ENCODE measurements at places on chromosomes 6 and 20.
A peak's percentile ranks its signal among the peaks of the same experiment; 100 is the strongest.

GRCh38 chr6:5328800-5329199 lies 67.5 kb downstream of the FARS2 start:
- no peak for DNase-seq

DNA sequence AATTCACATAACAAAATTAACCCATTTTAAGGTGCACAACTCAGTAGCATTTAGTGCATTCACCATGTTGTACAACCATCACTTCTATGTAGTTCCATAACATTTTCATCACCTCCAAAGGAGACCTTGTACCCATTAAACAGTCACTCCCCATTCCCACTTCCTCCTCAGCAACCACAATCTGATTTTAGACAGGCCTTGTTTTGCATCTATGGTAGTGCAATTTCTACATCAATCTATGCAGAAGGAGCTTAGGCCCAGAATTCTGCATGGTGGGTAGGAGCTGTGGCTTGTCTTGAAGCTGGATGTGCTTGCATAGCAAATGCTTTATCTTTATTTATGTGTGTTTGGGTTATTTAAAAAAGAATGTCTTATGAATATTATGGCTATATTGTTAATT lies 13.5 kb upstream of the HLA-DQA1 start:
- DNase-seq, result no peak

DNA sequence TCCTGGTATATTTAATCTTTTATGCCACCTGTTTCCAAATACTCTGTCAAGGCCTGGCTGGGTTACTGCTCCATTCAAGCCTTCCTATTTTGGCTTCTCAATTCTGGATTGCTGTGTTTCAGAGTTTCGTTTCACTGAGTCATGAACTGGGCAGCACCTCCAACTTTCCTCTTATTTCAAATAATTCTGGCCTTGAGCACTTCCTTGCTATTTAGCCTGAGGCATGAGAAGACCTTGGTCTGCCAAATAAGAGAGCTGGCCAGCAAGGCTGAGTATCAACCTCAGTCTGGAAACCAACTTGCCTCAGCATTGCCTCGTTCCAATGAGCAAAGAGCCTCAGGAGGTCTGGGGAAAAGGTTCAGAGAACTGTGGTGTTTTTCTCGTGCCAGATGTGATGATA lies 66.6 kb downstream of the TNFAIP3 start:
- peak; percentile 93 for DNase-seq

DNA sequence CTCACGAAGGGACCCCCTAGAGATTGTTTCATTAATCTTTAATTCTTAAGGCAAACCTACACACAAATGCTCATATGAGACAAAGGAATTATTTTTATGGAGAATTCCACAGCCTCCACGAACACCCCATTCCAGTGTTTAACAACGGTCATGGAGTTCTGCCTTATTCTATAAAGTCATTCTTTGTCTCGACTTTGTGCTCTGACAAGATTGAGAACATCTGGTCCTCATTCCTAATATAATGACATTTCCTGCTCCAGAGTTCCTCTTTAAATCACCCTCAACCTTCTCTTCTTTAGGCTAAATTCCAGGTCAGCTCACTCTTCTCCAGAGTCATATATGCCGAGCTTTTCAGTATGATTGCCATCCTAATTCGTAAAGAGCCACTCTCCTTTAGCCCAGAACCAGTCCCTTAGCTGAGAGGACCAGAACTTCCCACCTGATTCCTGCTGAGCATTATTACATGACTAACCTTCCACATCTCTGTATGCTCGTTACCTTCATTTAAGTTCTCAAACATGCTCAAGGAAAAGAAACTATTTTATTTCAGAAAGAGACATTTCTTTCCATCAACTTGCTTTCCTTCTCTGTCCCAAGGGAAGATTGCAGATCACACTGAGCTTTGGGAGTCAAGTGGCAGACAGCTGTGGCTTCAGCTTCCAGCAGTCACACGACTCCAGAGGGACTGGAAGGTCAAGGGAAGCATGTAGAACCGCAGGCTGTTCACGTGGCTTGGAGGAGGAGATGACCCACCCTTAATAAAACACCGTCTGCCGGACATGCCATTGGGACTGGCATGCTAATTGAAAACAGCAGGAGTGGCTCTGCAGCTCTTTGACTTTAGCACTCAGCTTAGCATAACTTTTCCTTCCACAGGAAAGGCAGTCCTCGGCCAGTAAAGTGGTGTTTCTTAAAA lies 467.1 kb upstream of the HSF2 start:
- DNase-seq, result peak; percentile 96

- DNase-seq, result no peak
Measured at GRCh38 chr6:135887069-135887468, 35.6 kb downstream of the PDE7B start.

- DNase-seq, result peak; percentile 86
Measured at GRCh38 chr20:24863356-24863755, 85.7 kb upstream of the CST7 start.

DNA sequence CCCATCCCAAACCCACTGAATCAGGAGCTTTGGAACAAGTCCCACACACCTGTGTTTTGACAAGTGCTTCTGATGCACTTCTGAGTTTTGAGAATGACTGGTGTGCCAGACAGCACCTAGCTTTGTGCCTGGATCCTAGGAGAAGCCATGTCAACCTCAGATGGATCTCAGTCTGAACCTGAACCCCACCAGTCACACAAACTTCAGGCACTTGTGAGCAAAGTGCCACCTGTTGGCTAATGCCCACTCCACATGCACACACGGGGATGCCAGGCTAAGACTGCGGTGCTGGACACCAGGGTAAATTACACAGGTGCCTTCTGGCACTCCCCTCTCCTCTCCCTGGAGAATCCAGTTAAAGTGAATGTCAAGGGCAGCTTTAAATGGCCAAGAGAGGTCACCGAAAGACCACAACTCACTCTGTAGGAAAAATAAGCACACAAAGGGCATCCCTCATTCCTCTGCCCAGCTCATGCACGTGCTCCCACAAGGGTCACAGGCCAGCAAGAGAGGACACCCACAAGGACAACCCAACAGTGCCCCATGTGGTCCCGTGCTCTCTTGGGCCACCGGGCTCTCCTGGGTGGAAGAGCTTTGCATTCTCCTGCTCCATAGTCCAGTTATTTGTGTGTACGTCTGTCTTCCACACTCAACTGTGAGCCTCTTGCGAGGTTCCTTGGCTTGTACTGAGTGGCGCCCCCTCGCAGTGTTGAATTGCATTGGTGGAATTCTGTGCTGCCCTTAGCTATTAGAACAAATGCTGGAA lies 45.6 kb downstream of the TAF8 start:
- no peak for DNase-seq

DNA sequence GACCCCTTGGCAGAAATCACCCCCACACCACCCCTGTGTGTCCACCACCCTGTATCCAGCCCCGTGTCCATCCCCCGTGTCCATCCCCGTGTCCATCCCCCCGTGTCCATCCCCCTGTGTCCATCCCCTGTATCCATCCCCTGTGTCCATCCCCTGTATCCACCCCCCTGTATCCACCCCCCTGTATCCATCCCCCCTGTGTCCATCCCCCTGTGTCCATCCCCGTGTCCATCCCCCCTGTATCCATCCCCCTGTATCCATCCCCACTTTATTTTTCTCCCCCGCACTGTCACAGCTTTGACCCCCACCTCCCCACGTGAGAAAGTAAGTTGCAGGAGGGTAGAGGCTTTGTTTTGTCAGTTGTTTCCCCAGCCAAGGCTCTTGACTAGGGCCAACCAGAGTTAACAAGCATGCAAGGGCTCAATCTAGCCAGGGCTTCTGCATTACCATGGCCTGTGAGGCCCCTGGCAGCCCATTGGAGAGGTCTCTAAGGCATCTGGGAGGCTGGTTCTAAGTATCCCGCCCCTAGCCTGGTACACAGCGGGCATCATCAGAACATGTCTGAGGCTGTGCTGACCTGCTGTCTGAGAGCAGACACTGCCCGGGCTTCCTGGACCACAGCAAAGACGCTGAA lies 18.1 kb upstream of the SIRPA start:
- no peak for DNase-seq

DNA sequence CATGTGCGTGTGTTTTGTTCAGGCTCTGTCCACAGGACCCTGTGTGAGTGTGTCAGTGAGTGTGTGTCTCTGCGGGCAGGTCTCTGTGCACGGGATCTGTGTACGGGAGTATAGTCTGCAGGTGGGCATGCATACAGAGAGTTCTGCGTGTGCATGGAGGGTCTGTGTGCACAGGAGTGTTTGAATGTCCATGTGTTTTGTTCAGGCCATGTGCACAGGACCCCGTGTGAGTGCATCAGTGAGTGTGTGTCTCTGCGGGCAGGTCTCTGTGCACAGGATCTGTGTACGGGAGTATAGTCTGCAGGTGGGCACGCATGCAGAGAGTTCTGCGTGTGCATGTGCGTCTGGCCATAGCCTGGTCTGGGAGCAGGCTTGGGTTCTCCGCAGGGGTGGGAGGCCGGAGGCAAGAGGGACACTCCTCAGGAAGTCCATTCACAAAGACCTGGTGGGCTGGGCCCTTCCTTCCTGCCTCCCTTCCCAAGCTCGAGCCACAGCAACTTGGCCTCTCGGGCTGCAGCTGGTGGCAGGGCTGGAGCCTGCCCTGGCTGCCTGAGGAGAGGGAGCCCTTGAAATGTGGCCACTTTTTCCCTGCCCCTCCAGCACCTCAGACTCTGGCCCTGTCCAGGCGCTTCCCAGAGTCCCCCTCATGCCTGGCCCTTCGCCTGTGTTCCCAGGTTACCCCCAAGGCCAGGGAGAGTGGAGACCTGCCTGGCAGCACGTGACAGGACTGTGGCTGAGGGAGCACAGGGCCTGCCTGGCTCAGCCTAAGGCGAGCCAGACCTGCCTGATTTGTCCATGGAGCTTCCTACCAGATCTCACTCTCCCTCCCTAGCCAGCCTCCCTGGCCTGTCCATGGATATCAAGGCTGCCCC lies 6.8 kb downstream of the HSPA12B start:
- DNase-seq, result no peak

GRCh38 chr6:87378947-87379346 lies 28.8 kb upstream of the CFAP206 start:
- no peak for DNase-seq

- peak; percentile 87 for DNase-seq
Measured at GRCh38 chr6:80438772-80439171, 332.3 kb downstream of the BCKDHB start.

DNA sequence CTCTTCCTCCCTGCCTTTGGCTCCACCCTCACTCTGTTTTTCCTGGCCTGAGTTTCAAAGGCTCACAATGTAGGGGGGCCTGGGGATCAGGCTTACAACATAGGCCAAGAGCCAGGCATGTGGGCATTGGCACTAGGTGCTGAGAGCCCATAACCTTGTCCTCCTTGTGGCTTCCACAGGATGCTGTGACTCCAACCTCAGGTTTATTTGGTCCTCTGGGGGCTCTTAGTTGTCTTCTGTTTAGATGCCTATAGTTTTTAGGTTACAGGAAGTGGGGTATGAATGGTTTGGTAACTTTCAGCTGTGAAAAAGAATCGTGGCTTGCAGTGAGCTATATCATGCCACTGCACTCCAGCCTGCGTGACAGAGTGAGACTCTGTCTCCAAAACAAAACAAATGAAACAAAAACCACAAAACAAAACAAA lies 25.6 kb downstream of the MMP24 start:
- no peak for DNase-seq

DNA sequence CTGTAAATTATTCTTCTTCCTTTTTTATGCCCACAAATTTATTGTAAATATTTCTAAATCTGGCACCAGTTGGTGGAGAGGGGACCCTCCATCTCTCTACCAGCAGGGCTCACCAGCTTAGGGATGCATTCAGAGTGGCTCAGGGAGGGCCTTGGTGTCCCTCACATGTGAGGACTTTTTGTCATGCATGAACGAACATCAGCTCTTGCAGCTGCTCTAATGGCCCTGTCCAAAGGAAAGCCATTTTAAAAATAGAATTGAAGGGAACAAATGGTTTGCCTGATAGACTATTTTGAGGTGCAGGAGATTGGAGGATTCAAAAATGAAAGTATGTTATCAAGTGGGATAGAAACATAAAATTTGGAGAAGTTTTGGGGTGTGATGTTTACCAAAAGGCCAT lies 37.5 kb upstream of the KLHL31 start:
- no peak for DNase-seq

GRCh38 chr20:19809505-19809904 lies 51.4 kb downstream of the RIN2 start:
- no peak for DNase-seq

- no peak for DNase-seq
Measured at GRCh38 chr20:16262594-16262993, 310.7 kb downstream of the KIF16B start.

GRCh38 chr20:45365444-45365970 lies 2.6 kb downstream of the SYS1 start:
- no peak for DNase-seq

DNA sequence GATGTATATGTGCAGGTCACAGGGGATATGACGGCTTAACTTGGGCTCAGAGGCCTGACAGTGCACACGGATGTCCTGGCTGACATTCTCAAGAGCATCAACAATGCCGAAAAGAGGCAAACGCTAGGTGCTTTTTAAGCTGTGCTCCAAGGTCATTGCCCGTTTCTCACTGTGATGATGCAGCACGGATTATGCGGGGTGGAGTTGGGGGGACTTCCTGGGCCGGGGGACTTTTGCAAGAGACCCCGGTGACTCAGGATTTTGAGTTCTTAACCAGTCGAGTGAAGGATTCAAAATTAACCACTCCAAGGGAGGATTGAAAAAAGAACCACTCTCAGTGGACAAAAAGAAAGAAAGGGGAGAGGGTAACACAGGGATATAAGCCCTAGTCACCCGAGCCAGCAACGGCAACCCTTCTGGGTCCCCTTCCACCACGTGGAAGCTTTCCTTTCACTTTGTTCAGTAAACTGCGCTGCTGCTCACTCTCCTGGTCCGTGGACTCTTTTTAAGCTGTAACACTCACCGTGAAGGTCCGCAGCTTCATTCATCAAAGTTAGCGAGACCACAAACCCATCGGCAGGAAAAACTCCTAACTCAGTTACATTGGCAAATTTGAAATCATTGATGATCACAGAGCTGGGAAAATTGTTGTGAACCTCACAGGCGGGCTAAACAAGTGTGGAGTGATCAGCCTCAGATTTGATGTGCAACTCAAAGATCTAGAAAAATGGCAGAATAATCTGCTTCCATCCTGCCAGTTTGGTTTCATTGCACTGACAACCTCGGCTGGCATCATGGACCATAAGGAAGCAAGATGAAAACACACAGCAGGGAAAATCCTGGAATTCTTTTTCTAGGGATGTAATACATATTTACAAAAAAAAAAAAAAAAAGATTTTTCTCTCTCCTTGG lies 199.3 kb downstream of the ARID1B start:
- DNase-seq, result peak; percentile 52

- DNase-seq, result no peak
Measured at GRCh38 chr6:34673064-34673463, 23.5 kb downstream of the ILRUN start.

DNA sequence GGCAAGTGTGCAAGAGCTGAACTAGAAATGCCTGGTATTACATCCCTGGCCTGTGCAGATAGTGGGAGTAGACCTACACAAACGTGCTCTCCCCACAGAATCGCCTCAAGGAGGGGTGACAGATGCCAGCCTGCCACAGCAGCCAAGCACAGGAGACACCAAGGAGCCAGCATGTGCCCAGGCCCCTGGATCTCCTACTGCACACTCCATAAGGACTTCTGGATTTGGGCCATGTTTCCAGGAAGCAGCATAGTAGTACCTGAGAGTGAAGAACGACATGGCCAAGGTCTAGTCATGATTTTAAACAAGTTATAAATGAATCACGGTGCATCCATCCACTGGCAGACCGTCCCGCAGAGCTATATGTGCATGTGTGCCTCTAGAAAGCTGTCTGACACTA lies 232.2 kb downstream of the SYNDIG1 start:
- no peak for DNase-seq

GRCh38 chr6:96755096-96755495 lies 82.2 kb downstream of the GPR63 start:
- DNase-seq, result no peak
